ENCODE measurements at places on chromosomes 5 and 9.

DNA sequence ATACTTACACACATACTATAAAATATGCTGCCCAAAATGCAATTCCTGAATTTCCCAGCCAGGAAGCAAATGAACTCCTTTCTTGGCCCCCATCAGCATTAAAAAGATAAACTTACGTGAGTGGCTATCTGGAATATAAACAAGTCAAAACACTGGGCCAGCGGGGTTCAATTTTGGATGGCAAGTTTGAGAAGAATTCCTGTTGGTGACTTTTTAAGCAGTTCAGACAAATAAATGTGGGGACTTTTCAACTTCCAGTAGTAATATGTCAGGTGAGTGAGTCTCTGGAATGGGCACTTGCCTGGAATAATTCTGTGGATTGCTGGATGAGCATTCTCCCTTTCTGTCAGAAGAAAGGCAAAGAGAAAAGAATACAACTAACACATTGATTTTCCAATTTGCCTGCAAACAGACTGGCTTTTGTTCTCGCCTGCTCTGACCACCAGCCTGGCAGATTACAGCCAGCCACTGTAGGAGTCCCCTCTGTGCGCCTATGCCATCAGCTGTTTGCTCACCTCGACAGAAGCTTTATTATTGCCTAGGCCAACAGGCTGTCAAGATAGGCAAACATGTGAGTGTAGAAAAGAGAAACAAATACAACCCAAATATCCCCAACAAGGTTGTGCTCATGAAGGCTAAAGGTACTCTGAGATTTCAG, 78.6 kb downstream of the MRPS27 start:
- peak; percentile 20 for DNase-seq

DNA sequence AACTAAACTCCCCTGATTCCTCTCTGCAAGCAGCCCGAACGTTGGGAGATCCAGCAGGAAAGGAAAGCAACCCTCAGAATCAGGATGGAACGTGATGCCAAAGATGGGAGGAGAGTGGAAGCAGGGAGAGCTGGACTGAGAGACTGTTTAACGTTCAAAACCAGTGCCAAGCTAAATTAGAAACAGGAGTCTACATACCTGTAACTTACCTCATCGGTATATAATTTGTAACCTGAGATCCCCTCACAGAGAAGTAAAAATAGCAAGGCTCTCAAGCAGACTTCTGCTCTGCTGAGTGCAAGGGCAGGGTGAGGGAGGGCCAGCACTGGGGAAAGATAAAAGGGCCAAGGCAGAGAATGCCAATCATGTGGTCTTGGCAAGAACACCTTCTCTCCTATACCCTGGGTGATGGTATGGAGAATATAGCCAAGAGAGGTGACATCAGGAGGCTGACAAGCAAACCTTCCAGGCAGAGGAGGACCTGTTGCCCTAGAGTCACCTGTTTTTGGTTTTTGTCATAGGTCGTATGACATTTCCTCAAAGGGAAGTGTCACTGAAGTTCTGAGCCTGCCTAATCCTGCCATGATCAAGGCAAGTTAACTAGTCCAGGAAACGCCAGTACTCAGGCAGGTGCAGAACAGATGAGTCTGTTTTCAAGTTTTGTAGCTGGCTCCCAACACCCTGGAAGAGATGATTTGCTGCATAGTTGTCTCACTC, 472.0 kb downstream of the NFIB start:
- no peak for DNase-seq

DNA sequence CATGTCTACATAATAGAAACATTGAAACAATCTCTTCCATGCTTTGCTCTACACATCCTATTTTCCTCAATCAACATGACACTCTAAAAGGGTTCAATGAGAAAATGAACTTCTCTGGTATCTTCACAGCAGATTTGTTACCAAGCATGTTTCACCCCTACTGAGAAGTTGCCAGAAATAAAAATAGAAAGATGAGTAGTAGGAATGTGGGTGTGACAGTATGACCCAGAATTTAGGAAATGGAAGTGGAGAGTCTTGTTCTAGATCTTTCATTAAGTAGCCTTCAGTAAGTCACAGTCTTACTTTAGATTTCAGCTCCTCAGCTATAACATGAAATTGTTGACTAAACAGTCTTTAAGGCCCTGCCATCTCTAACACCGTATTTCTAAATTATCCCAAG, 581.8 kb downstream of the EFNA5 start:
- no peak for DNase-seq

- no peak for DNase-seq
Observed at GRCh38 chr5:170892196-170892595, 30.4 kb downstream of the RANBP17 start.

DNA sequence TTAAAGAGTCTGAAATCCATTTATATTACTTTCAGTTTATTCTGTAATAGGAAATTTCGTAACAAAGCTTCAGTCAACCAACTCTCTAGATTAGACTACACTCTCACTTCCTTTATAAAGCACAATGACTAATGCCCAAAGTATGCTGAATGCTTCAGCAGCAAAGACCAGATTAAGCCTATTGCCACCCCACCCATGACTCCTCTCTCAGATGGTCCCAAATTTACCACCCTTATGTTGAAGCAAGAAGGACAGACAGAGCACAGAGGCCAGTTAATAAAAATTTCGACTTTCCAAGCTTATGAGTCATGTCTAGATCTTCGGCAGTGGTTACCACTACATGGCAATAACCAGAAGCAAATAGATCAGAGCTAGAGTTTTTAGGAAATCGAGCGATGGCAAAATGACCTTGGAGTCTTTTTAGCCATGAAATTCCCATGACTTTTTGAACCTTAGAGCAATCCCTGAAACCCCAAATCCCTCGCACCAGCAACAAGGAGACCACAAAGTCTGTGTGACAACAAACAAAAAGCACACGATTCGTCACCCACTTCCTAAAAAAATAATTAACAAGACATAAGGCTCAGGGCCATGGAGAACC, 287.8 kb upstream of the RASA1 start:
- no peak for DNase-seq

DNA sequence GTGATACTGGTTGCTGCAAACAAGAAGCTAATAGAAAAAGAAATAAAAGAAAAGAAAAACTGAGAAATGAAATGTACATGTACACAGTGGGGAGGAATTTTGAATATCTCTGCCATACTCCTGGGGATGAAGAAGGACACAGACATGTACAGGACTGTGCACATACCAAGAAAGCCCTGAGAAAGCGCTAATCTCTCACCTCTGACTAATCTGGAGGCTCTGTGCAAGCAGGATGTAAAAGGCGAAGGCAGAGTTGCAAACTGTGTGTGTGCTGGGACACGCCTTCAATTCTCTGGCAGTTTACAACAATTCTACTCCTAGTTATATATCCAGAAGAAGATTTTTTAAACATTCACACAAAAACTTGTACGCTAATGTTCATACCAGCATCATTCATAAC, 211.4 kb downstream of the KIAA0825 start:
- no peak for DNase-seq

DNA sequence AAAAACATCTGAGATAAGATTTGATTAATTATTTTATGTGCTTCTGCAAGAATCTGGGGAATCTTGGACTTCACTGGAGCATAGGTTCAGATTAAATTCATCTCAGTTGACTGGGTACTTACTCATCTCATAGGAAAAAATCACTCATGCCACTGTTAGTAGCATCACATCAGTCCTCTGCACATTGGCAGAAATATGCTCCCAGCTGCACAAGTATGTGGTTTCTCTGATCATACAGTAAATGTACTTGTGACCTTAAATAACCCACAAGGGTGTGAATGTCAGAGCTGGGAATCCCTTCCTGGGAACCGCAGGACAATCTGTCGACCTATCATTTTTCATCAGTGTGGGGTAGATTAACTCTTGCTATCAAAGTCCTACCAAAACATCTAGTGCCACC, 203.7 kb upstream of the SLC24A2 start:
- DNase-seq = no peak
